HT-29 (cell line): ENCODE measurements at places on chromosomes 16 and 17. TPM values are rescaled to one million over a fixed set of nuclear protein-coding genes. Genes with fewer than 3 reads are reported as not detected.

PPP1R1B gene
- 14.8 and 16.0 TPM in 2 replicates for total RNA-seq

HSF5 gene
- not detected in 2 replicates for total RNA-seq

GUCY2D gene
- total RNA-seq: 0.03 TPM in 1 of 2 replicates, not detected in the other

RRAD gene
- 0.08 and 1.7 TPM in 2 replicates for total RNA-seq

PHKB gene
- total RNA-seq: 19.3 and 24.9 TPM in 2 replicates

PRRT2 gene
- total RNA-seq: 0.23 TPM in 1 of 2 replicates, not detected in the other

LHX1 gene
- total RNA-seq: not detected in 2 replicates

APOBR gene
- 0.05 TPM in 1 of 2 replicates, not detected in the other for total RNA-seq

ST6GALNAC2 gene
- total RNA-seq: 1.0 and 2.6 TPM in 2 replicates

PRKCB gene
- not detected in 2 replicates for total RNA-seq

CDC27 gene
- total RNA-seq: 36.1 and 43.2 TPM in 2 replicates

CCL5 gene
- total RNA-seq: 0.23 TPM in 1 of 2 replicates, not detected in the other

GRN gene
- total RNA-seq: 637 and 715 TPM in 2 replicates

HBZ gene
- total RNA-seq: not detected in 2 replicates

ARL5C gene
- total RNA-seq: not detected in 2 replicates

KPNA2 gene
- total RNA-seq: 148 and 150 TPM in 2 replicates

ANKRD40CL gene
- 0.99 and 1.1 TPM in 2 replicates for total RNA-seq

NPIPA5 gene
- 0.29 TPM in 1 of 2 replicates, not detected in the other for total RNA-seq

FKBP10 gene
- total RNA-seq: 52.4 and 68.0 TPM in 2 replicates
